Foreskin fibroblast (primary cell): ENCODE measurements at places on chromosomes 16 and 17.

- peak; percentile 93 for DNase-seq
Observed at GRCh38 chr17:37488607-37489196, 989 bp upstream of the DUSP14 start.

GRCh38 chr17:41451154-41451728, 10.5 kb upstream of the KRT38 start:
- no peak for DNase-seq

GRCh38 chr17:63555500-63556156, 5.4 kb downstream of the DCAF7 start:
- no peak for DNase-seq

GRCh38 chr16:70680495-70681381, 5.1 kb downstream of the MTSS2 start:
- no peak for DNase-seq

DNA sequence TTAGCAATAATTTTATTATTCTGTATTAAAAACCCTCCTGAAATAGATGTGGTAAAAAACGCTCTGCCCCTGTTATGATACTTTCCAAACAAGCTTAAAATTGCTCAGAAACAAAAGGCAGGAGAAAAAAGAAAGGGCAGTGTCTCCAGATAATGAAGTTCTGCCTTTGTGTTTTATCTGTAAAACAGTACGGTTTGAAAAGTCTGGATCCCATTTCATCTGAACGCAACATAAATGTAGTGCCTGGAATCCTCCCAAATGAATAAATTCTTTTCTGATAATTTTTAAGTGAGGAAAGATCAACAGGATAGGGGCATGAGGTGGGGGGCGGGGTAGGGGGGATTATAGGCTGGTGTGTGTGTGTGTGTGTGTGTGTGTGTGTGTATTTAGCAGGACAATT, 87.5 kb upstream of the SOX9 start:
- no peak for DNase-seq

DNA sequence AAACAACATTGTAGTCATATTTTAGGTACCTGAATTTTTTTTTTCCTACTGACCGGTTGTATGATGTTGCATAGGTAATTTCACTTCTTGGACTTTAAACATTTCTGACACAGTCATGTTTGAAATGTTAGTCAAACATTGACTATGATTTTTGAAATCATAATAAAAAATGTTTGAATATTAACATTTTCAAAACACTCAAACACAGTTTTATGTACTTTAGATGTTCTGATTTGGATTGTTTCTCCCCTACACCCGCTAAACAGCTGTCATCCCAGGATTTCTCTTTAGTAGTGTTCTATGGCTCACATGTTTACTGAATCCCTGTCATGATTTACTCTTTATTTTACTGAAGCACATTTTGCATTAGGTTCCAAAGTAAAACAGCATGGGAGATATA, 102.9 kb upstream of the NPEPPS start:
- no peak for DNase-seq

GRCh38 chr16:14486520-14487303, 143.3 kb downstream of the PARN start:
- DNase-seq, result peak; percentile 93

- DNase-seq, result peak; percentile 80
Observed at GRCh38 chr16:30567991-30568638, 3.4 kb downstream of the ZNF688 start.

GRCh38 chr17:68437979-68438822, 19.1 kb downstream of the WIPI1 start:
- no peak for DNase-seq

- DNase-seq, result no peak
Observed at GRCh38 chr16:85170066-85170491, 57.8 kb upstream of the CIBAR2 start.

DNA sequence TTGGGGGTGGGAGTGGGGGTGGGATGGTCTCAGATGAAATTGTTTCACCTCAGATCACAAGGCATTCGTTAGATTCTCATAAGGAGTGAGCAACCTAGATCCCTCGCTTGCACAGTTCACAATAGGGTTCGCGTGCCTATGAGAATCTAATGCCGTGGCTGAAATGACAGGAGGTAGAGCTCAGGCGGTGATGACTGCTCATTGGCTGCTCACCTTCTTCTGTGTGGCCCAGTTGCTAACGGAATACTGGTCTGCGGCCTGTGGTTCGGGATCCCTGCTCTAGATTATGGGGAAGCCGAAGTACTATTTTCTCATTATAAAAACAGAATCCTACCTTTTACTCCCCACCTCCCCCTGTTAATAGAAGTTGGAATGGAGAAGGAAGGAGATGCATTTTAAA, 18.9 kb downstream of the CLTC start:
- DNase-seq, result no peak

GRCh38 chr17:4947411-4948165, 742 bp downstream of the PFN1 start:
- DNase-seq, result no peak

GRCh38 chr16:50316848-50317630, 50.7 kb downstream of the ADCY7 start:
- DNase-seq, result no peak
